ENCODE measurements at places on chromosomes 5 and 9.

DNA sequence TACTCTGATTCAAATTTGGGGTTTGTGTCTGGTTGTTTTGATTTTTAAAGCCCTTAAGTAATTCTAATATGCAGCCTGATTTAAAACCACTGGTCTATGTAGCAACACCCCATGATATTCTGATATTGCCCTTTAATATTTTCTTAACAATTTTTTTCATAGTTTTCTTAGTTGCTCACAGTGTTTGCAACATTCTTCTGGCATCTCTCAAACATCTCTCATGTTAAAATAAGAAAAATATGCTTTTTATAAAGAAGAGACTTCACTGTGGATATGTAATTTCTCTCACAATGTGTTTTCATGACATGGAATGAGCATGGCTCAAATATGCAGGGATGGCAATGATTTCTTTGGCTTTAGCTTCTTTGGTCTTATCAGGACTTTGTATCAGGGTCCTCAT is 183.7 kb downstream of the TAF11L14 start:
- DNase-seq, result no peak

DNA sequence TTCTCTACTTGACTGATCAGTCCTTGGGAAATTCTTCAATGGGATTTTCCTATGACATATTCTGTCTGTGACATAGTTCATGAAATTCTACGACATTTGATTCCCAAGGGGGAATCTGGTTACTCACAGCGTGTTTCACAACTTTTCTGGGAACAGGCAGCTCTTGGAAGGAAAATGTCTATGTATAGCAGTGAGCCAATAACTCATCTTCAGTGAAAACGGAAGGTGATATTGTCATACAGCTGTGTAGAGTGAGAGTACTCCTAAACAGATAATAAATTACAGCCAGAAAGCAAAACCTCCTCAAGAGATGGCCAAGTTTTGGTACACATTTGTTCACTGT is 91.4 kb downstream of the C9orf152 start:
- DNase-seq, result peak; percentile 86

DNA sequence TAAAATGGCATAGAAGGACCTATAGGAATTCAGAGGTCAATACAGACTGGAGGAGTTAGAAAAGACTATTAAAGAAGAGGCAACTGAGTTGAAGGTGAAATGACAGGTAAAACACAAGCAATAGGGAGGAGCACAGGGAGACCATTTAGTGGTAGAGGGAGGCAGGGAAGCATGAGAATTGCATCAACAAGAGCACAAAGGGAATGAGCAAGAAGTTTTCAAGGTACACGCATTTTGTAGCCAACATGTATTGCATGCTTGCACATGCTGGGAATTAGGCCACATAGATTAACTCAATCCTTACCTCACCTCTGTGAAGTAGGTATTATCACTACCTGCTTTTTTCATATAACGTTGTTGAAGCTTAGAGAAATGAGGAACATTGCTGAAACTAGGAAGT is 42.3 kb downstream of the PLPP1 start:
- peak; percentile 79 for DNase-seq

- no peak for DNase-seq
Measured at GRCh38 chr5:177982072-177982727, 13.8 kb downstream of the PROP1 start.

DNA sequence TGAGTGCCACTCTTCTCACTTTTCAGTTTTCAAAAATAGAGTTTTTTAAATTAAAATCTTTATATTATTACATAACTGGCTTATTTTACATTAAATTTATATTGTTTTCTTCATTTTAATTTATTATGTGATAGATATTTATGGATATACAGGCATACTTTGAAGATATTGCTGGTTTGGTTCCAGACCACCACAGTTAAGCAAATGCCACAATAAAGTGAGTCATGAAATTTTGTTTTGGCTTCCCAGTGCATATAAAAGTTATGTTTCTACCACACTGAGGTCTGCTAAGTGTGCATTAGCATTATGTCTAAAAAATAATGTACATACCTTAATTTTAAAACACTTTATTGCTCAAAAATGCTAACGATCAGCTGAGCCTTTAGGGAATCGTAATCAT is 47.4 kb downstream of the NDUFS4 start:
- no peak for DNase-seq

GRCh38 chr9:135555203-135555602 is 6.4 kb upstream of the PAEP start:
- no peak for DNase-seq

- DNase-seq, result peak; percentile 63
Measured at GRCh38 chr5:90285581-90285980, 124.0 kb downstream of the CETN3 start.

GRCh38 chr5:164742025-164742424 is 1236.6 kb downstream of the MAT2B start:
- no peak for DNase-seq

DNA sequence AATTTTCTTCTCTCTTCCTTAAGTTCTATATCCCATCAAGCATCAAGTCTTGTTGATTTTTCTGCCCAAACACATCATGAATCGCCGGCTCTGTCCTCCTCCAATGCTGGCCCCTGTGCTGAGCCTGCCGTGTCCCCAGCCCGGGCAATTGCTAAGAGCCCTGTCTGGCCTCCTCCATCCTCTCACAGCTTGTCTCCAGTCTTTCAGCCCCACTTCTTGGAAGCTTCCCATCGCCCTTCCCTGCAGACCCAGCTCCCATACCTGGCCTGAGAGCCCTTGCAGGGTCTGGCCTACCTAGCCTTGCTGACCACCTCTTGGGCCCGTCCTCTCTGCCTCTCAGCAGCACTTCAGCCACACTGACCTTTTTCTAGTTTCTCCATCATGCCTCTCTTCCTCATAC is 61.9 kb downstream of the COL15A1 start:
- DNase-seq, result no peak

GRCh38 chr5:172109749-172110148 is 78.3 kb downstream of the STK10 start:
- DNase-seq, result no peak

DNA sequence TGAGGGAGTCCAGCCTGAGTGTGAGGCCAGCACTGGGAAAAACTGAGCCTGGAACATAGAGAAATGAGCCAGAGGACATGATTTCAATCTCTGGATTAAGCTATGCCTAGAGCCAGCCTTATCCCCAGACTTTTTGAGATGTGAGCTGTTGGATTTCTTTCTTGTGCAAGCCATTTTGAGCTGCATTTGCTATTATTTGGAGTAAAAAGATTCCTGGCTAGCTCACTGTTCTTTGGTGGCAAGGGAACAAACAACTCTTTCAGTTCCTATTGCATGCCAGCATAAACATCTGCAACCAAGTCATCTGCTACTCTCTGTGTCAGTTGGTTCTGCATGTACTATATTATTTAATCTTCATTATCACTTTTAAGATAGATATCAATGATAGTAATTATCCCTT is 70.1 kb upstream of the MAN2A1 start:
- DNase-seq, result no peak

- DNase-seq, result no peak
Measured at GRCh38 chr9:127183814-127184582, 61.6 kb upstream of the ANGPTL2 start.

- DNase-seq, result peak; percentile 39
Measured at GRCh38 chr5:43314724-43315123, 1.5 kb upstream of the HMGCS1 start.

- peak; percentile 41 for DNase-seq
Measured at GRCh38 chr5:61918611-61919010, 387.4 kb upstream of the KIF2A start.

GRCh38 chr5:87751824-87752223 is 339.1 kb upstream of the CCNH start:
- DNase-seq, result no peak

DNA sequence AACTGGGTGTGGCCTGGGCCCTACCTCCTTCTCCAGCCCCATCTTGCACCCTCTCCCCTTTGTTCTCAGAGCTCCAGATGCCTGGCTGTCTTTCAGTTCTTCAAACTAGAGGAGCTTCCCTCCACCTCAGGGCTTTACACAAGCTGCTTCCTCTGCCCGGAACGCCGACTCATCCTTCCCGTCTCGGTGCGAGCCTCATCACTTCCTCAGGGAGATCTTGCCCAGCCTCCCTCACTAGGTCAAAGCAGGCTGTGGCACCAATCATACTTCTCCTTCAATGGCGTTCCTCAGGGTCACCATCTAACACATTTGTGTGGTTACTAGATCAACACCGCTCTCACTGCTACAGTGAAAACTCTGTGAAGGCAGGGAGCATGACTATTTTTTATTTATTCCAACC is 56.2 kb upstream of the ZSWIM6 start:
- peak; percentile 75 for DNase-seq

- no peak for DNase-seq
Measured at GRCh38 chr9:127974769-127975261, 6.0 kb downstream of the EEIG1 start.

DNA sequence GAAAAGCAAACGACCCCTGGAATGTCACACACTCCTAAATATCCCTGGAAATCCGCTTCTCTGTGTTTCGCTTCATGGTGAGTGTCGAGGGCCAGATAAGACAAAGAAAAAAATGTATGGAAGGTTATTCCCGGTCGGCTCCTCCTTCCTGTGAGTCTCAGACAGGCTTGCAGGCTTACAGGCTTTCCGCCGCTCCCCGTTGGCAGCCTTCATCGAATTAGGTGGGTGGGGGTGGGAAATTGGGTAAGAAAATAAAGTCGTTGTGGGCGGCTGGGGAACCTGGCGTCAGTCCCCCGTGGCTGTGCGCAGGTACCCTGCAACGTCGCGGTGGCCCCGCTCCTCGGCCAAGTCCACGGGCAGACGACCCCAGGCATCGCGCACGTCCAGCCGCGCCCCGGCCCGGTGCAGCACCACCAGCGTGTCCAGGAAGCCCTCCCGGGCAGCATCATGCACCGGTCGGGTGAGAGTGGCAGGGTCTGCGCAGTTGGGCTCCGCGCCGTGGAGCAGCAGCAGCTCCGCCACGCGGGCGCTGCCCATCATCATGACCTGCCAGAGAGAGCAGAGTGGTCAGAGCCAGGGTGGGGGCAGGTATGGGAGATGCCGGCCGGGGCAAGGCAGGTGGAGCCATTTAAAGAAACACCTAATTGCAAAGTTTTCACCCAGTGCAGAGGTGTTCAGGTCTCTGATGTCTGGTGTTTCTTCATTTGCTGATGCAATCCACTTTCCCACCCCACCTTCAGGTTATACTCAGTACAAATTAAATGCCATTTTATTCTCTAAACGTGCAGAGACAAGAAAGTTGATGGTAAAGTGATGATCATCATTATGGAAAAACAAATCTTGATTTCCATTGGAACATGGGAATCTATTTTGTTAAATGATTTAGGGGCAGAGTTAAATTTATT is 3.2 kb downstream of the CDKN2B start:
- no peak for DNase-seq

DNA sequence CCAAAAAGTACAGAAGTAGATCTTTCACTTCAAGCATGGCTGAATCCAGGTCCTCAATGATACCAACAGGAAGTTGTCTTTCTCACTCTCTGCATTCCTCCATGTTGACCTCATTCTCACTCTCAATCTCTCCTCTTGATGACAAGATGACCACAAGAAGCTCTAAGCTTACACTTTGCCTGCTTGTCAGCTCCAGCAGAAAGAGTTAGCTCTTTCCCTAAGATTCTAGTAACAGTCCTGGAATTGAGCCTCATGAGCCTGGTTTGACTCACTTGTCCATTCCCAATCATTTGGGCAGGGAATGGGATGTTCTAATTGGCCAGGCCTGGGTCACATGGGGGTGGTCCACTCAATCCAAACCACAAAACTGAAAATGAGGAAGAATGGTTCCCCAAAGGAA is 3.3 kb upstream of the CLTA start:
- peak; percentile 80 for DNase-seq
